Renal cortex interstitium (tissue), 15 donors: ENCODE measurements at places on chromosomes 13 and 19. TPM values are rescaled to one million over a fixed set of nuclear protein-coding genes. Genes with fewer than 3 reads are reported as not detected.

Gene GSX1
- not detected for polyA plus RNA-seq

GRCh38 chr19:53826876-53827275 is 2.8 kb upstream of the NLRP12 start:
- no peak for DNase-seq

- no peak for DNase-seq
Measured at GRCh38 chr19:56942756-56943155, 102.2 kb upstream of the PEG3 start.

- DNase-seq: no peak
Measured at GRCh38 chr13:76764916-76765315, 121.3 kb downstream of the KCTD12 start.

DNA sequence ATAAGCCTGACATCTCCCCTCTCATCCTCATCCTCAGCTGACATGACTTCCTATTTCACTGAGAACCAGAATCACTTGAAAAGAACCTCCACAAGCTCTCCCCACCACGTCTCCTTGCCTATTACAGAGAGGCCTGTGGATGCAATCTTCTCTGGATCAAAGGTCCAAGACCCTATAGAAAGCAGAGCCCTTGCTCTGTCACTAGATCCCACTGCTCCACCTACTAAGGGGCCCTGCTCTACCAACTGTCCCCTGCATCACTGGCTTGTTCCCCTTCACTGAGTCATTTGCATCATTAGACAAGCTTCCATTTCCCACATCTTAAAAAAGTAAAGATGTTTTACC is 40.8 kb downstream of the RCBTB2 start:
- no peak for DNase-seq

- no peak for DNase-seq
Measured at GRCh38 chr13:109737606-109738005, 48.8 kb downstream of the IRS2 start.

- DNase-seq: no peak
Measured at GRCh38 chr19:50842130-50842529, 8.8 kb upstream of the KLK15 start.

DNA sequence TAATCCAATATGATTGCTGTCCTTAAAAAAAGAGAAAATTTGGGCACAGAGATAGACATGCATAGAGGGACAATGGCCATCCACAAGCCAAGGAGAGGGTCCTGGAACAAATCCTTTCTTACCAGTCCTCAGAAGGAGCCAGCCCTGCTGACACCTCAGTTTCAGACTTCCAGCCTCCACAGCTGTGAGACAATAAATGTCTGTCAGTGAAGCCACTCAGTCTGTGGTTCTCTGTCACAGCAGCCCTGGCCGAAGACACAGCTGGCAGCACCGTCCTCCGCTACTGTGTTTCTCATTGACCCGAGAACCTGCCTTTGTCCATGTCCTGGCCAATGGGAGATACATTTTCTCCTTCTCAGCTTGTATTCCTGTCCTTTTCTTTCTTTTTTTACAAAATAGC is 207.9 kb downstream of the TM9SF2 start:
- no peak for DNase-seq

GRCh38 chr13:109645831-109646230 is 140.6 kb downstream of the IRS2 start:
- DNase-seq: no peak

DNA sequence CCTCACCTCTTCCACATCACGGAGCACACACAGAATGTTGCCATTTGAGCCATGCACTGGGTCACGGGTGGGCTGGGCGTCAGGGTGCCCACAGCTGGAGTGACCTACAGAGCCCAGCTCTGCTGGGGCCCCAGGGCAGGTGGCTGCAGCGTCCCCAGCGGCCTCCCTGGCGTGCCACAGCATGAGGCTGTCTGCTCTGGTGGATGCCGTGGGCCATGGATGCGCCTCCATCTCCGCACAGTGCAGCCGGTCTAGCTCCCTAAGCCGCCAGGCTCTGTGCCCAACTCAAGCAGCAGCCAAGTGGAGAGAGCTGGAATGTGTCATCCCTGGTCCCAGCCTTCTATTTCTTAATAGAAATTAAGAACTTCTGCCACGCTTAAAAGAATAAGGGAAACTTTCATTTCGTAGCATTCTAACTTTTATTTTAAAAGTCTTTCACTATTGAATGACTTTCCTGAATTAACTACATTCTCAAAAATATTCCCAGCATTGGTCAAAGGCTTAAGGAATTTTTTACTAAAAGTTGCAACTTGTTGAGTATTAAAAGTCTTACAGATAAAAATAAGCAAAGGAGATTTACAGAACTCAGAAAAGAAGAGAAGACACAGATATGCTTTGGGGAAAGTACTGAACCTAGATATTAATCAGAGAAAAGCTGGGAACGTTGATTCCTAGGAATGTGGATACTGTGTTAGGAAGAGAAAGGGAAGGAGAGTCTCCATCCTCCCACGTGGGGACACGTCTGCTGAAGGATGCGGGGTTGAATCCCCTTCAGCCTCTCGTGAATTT is 59.3 kb downstream of the ATP11A start:
- no peak for DNase-seq
